Frontal cortex (tissue), 4 donors: ENCODE measurements at places on chromosomes 11 and 22.
A peak's percentile ranks its signal among the peaks of the same experiment; 100 is the strongest.

DNA sequence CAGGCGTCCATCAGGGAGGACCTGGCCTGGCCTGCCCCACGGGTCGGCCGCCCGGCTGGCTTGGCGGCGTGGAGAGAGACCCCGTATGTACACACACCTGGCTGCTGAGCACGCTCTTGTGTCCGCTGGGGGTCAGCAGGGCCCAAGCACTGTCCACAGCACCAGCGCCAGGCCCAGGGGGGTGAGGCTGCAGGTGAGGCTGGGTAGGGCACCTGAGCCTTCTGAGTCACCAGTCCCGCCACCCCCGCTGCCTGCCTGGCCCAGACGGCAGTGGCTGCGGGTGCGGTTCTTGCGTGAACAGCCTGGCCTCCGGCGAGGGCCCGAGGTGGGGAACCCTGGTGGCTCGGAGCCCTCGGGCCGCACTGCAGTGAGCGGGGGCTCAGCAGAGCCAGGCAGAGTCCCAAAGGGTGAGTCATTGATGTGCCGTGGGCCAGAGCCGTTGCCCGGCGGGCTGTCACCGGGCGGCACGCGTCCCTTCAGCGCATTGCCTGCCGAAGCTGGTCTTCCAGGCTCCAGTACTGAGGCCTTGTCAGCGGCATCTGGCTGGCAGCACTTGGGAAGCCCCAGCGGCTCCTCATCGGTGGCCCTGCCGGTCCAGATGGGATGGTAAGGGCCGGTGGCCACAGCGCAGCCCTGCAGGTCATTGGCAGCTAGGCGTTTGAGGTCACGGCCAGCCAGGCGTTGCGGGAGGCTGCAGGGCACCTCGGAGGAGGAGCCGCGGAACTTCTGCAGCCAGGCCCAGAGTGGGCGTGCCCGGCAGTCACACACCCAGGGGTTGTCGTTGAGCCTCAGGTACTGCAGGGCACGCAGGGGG, 26.3 kb downstream of the RTN4R start:
- DNase-seq: peak; percentile 68

- no peak for DNase-seq
Measured at GRCh38 chr11:80122211-80122610, 681.4 kb upstream of the TENM4 start.

DNA sequence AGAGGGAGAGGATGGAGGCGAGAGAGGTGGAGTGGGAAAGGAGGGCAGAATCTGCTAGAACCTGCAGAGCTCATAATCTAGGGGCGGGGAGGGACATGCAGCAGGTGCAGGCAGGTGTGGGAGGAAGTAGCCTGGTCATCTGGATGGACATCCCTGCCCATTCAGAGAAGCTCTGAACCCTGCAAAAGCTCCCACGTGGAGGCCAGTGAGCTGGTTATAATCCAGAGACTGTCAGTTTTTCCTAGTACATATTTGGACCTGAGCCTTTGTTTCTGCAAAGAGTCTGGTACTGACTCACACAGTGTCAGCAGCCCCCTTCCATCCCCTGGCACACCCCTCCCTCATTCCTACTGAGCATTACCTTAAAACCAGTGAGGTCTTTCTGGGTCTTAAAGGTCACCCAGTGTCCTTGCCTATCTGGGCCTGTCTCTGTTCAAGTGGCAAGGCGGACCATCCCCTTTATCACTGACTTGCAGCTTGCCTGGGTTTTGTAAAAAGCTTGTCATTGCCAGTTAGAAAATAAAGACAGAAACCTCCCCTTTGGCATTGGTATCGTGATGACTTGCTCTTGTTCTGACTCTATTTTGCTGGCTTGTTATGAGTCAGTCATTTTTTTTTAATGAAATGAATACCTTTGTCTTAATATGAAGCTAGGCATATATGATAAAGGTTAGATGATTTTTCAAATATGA, 26.1 kb downstream of the PTPRJ start:
- no peak for DNase-seq

- DNase-seq: no peak
Measured at GRCh38 chr22:41480397-41480735, 11.4 kb downstream of the ACO2 start.

- DNase-seq: no peak
Measured at GRCh38 chr11:33457948-33458347, 200.8 kb downstream of the HIPK3 start.

- no peak for DNase-seq
Measured at GRCh38 chr11:121265586-121265985, 27.0 kb upstream of the SC5D start.

- DNase-seq: no peak
Measured at GRCh38 chr11:19872512-19873145, 160.0 kb downstream of the NAV2 start.

DNA sequence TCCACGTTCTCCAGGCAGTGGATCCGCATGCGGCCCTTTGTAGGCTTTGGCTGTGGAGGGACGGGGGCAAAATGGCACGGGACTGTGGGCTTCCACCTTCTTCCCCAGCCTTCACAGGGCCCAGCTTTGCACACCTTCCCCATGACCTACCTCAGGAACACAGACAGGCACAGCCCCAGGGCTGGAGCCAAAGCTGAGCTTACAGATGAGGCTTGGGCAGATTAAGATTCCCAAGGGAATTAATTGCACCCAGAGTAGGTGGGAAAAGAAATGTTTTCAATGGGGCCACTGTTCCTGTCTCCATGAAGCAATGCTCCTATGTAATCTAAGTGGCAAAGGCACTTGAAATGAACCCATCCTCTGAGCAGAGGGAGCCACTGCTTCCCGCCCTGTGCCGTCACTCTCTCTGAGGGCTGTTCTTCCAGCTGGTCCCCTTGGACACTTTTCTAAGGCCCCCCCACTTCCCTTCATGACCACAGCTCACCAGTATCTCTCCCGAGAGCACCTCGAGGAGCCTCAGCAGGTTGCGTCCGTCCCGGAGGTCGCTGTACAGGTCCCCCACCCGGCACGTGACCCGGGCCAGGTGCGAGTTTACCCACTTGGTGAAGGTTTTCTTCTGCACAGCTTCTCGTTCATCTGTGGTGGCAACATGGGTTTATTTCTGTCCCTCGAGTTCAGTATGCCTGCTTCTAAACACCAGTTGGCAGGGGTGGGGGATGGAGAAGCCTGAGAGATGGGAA, 13.5 kb downstream of the SPTBN2 start:
- DNase-seq: no peak

DNA sequence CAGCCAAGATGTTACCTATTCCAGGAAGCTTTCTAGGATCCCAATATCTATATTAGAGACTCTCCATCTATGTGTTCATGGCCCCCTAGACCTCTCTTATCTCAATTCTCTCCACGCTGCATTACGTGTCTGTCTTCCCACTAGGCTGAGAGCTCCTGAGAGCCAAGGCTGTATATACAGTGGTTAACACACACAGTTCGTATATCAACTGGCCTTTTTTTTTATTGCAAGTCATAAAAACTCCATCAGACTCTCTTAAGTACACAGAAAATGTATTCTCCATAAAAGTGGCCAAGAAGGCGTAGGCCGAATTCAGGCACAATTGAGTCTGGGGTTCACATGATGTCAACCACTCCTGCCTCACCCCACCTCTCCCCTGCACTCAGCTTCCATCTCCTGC, 115.9 kb downstream of the TRIM29 start:
- DNase-seq: no peak

DNA sequence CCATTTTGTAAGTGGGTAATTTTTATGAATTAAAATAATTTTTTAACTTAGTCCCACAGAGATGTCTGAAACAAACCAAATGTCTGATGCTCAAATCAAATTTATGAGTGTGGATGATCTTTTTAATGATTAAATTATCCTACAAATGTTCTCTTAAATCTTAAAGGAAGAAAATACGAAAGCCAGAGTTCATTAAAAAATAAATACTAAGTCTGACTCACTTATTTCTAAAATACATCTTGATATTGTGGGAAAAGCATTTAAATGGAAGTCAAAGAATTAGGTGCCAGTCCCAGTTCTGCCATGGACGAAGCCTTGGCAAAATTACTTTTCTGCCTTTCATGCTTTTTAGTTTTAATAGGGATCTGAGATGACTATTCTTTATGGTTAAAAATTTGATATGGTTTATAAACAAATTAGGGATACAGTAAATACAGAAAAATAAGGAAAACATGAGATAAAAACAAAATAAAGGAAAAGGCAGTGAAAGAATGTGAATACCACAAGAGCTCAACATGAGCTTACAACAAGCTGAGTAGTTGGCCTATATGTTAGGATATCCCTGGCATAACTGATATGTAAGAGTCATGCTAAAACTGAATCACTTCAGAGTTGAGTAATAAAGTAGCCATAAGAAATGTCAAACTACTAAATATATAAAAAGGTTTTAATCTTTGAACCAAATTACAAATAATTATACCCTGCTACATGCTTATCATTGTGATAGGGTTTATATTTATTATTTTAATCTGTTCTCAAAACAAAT, 9.2 kb downstream of the CCDC34 start:
- no peak for DNase-seq

- DNase-seq: no peak
Measured at GRCh38 chr11:10118865-10119264, 175.2 kb downstream of the SBF2 start.

GRCh38 chr22:35593891-35594470, 23.1 kb downstream of the MB start:
- no peak for DNase-seq

DNA sequence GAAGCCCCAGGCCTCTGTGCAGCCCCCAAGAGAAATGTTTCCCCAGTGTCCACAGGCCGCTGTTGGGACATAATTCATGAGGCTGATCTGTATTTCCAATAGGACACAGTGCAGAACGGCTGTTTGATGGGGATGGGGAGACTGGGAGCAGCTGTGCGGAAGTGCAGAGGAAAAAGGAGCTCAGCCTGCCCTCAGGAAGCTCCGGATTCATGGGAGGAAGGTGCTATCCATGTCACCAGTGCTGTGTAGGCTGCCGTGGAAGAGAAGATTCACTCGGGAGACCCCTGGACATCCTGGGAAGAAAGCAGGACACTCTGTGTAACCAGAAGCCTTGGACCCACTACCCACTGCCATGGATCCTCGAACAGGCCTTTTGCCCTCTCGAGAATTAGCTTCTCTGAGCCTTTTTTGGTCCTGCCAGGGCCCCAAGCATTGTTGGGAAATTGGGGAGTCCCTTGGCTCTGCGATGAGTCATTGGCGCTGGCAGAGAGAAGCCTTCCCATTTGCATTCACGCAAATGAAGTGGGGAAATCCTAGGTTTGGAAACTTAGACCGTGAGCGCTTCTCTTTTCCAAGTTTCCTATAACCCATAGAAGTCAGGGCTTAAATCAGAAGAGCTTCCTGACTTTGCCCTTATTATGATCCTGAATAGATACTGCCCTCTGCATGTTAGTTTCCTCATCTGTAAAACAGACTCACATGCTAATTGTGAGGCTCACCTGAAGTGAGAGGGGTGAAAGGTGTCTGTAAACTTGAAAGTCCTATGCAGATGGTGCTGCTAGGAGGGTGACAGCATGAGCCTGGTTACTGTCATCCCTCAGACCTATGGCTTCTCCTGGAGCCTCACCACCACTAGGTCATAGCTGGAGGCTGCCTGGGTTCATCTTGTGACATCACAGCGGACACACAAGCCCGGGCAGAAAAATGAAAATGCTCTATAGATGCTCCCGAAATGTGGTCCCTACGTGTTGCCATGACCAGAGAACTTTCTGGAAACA, 229.2 kb upstream of the B3GAT1 start:
- DNase-seq: no peak

DNA sequence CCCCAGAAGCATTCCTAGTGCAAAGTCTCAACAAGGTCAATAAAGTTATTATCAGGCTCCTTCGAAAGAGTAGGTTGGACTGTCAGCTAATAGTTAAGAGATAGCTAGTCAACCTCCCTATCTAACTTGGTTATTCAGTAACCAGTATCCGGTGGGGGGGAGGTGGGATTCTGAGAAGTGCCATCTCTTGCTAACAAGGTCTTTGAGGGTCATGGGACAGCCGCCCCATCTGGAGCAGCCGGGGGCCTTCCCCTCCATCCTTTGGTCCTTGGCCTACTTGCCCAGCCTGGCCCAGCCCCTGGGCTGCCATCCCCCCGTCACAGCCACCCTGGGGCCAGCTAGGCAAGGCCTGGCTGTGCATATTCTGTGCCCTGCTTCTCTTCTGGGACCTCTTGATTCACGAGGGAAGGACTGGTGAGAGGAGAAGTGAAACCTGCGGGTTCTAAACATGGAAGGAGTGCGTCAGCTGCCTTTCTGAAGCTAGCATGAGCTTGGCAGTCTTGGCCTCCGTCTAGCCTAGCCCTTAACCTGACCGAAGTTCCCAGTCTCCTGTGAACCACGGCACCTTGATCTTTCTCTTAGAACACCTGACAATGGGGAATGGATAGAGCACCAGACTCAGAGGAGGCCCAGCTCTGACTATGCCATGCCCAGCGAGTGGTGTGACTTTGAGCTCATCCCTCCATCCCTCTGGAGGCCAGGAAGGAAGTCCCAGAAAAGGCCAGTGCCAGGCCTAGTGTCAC, 9.3 kb downstream of the SLC37A2 start:
- no peak for DNase-seq

DNA sequence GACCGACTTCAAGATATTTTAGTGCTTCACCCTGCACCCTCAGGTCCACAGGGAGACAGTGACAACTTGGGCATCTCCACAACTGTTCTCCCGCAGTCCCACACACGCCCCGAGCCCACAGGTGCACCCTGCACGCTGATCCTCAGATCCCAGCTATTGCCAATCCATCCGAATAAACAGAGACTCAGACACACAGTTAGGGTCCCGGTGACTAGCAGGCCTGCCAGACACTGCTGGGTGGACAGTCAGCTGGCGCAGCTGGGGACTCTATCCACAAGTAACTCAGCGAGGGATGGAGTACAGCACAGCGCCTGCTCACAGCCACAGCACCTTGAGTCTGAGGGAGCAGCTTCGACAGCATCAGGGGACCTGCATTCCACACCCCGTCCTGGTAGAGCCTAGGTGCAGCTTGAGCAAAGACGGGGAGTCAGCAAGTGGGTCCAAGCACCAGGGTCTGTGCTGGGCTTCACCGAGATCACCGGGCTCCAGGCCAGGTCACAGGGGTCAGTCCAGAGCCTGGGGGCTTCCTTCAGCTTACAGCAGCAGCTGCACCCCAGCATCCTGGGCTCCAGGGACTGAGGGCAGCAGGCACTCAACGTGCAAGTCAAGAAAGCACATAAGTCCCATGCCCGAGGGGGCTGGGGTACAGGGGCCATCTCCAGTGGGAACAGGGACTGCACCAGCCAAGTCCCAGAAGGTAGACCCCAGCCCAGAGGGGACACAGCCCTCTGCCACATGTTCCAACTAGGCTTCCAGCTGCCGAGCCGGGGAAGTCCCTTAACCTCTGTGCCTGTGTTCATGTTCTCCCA, 7.6 kb downstream of the RPL3 start:
- DNase-seq: no peak

GRCh38 chr22:33806191-33806590, 114.1 kb downstream of the LARGE1 start:
- DNase-seq: no peak

- DNase-seq: no peak
Measured at GRCh38 chr11:17642980-17643379, 76.4 kb upstream of the MYOD1 start.
